Hematopoietic multipotent progenitor cell treated with erythropoietin and hydrocortisone succinate and interleukin-3 and kit ligand, for 6 days (in vitro differentiated cells): ENCODE measurements at places on chromosomes 2 and 18.
A peak's percentile ranks its signal among the peaks of the same experiment; 100 is the strongest.

- no peak for DNase-seq
Measured at GRCh38 chr2:125711075-125711474, 944.9 kb upstream of the GYPC start.

- no peak for DNase-seq
Measured at GRCh38 chr2:128573531-128573930, 254.9 kb upstream of the HS6ST1 start.

- no peak for DNase-seq
Measured at GRCh38 chr2:105584435-105585010, 160.2 kb upstream of the NCK2 start.

DNA sequence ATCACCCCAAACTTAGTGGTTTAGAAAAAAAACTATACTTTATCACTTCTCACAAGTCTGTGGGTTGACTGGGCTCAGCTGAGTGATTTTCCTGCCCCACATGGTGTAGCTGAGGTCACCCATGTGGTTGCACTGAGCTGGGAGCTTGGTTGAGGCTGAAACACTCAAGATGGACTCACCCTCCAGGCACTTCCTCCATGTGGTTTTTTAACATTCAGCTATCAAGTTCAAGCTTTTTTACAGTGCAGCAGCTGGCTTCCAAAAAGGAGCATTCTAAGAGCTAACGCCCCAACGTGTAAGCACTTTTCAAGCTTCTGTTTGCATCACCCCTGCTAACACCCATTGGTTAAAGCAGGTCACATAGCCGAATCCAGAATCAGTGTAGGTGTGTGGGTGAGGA lies 105.9 kb upstream of the CREB1 start:
- DNase-seq: peak; percentile 85

DNA sequence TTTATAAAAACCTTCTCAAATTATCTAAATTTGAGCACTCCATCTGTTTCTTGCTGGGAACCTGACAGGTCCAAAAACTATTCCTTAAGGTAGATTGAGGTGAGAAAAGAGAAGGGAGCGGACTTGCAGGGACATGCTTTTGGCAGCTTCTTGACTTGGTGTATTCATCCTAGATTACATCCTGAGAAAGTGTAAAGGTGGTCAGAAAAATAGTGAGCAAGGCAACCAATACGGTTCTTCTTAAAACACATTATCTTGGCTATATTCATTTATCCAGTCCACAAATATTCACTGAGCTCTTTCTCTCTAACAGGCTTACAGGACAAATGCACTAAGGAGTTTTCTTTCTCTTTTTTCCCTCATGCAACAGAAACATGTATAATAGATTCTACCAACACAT lies 230.0 kb downstream of the LRP1B start:
- DNase-seq: no peak

DNA sequence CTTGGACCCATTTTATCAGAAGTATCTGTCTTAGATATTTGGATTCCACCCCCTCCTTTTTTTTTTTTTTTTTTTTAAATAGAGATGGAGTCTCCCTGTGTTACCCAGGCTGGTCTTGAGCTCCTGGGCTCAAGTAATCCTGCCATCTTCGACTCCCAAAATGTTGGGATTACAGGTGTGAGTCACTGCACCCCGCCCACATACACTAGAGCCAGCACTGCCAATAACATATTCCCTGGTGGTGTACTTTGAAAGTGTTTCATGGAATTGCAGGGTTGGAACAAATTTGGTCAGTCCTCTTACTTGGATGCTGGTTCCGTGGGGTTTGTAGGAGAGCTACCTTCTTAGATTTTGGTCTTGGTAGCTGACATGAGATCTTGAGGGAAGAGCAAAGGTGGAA lies 15.0 kb downstream of the PDCL3 start:
- DNase-seq: no peak

GRCh38 chr2:81250270-81250669 lies 945.7 kb upstream of the LRRTM1 start:
- no peak for DNase-seq

GRCh38 chr18:74450626-74451025 lies 6.5 kb downstream of the DIPK1C start:
- DNase-seq: no peak

- no peak for DNase-seq
Measured at GRCh38 chr2:182824767-182825158, 41.7 kb downstream of the FRZB start.
